ENCODE measurements at places on chromosomes 5 and 9.

- no peak for DNase-seq
These were observed 223.7 kb upstream of the MSX2 start for GRCh38 chr5:174500636-174501035.

DNA sequence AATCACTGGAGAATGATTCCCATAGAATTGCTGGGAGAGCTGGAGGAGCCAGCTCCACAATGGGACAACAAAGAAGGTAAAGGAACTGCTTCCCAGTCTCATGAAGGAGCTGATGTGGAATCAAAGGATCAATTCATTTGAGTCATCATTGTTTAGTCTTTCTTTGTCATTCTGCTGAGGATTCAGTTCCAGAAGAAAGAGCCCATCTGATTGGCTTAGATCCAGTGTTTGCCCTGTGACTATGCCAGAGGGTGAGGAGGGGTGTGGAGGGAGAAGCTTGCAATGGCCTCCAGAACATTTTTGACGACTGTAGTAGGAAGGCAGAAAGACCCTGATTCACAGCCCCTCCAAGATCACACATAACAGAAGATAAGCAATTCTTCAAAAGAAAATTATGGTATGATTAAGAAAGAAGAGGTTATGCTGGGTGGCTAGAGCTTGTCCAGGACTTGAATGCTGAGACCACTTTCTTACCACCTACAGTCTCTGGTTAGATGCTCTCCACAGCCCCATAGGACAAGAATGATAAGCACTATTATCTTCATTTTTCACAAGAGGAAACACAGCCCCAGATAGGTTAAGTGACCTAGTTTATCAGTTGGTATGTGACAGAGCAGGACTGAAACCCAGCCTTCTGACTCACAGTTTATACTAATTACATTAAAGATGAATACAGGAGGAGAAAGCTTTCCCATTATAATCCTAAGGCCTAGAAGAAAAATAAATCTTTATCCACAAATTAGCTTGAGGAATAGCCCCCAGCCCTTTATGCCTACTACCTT, 363.1 kb downstream of the PRELID2 start:
- DNase-seq, result no peak

DNA sequence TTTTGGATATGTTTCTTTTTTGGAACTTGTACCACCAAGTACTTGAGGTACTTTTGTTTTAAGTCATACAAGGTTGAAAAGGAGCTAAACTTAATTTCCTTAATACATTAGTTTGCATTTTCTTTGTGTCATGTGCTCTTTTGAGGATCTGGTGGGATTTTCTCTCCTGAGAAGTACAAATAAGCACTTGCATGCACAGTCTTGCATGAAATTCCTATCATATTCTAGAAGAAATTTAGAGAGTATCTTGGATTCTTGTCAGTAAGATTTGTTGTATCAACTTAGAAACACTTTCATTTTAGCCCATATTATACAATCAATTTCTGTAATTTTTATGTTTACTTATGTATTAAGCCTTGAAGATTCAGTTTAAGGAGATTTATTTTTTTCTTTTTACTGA, 64.9 kb downstream of the CCNH start:
- DNase-seq, result no peak

GRCh38 chr5:53063791-53064190, 45.8 kb downstream of the MOCS2 start:
- DNase-seq, result no peak

- DNase-seq, result no peak
These were observed 126.0 kb downstream of the MEF2C start for GRCh38 chr5:88756953-88757352.

- no peak for DNase-seq
These were observed 4.2 kb downstream of the LECT2 start for GRCh38 chr5:135950611-135951010.

DNA sequence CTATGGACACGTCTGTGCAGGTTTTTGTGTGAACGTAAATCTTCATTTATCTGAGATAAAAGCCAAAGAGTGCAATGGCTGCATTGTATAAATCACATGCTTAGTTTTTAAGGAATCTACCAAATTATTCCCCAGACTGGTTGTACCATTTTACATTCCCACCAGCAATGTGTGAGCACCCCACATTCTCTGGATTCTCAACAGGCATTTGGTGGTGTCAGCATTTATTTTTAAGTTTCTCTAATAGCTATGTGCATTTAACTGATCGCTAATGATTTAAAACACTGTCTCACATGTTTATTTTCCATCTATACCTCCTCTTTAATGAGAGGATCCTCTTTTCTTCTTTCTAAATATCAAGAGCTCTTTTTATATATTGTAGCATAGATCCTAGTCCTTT, 13.9 kb upstream of the ANKRD18A start:
- no peak for DNase-seq

GRCh38 chr9:90464978-90465377, 177.6 kb downstream of the DIRAS2 start:
- no peak for DNase-seq

DNA sequence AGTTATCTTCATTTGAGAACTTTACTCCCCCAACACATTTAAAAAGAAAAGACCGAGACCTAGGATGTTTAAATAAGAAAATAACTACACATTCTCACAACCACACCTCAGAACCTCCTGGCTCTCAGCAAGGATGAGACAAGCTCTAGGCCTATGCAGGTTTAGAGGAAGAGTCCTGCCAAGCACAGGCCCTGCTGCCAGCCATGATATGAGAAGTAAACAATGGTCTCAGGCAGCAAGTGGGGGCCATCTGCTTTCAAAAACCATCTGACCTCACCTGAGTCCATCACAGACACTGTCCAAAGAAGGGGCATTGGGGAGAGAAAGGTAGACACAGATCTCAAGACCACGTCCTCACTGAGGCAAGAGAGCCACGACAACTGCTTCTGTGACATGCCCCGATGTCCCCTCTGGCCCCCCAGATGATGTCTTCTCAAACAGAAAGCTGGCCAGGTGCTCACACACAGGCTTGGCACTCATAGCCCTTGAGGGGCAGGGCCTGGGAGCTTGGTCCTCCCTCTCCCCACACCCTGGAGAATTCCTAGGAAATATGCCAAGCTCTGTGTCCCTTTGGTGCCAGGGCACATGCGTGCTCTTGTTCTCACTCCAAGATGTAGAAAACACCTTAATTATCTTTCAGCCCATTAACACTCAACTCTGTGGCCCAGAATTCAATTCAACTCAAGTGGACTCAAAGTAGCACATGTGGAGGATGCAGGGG, 150.4 kb downstream of the FSTL4 start:
- no peak for DNase-seq

- DNase-seq, result no peak
These were observed 648.2 kb downstream of the SLCO4C1 start for GRCh38 chr5:101647861-101648260.

DNA sequence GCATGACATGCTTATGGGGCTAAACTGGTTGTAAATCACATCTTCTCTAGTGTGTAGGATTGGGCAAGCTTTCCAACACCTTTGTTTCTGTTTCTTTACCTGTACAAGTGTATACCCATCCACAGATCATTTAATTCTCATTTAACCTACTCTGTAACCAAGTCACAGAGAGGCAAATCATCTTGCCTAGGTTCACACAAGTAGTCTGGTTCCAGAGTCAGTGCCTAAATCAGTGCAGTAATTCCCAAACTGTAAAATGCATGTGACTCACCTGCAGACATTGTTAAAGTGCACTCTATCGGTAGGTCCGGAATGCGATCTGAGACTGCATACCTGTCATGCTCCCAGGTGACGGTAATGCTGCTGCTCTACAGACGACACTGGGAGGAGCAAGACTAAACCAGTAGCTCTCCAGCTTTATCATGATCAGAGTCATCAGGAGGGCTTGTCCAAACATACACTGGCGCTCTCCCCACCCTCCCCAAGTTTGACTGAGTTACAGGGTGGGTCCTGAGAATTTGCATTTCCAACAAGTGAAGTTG, 107.9 kb upstream of the FREM1 start:
- DNase-seq, result no peak

- DNase-seq, result no peak
These were observed 190.6 kb upstream of the MAP3K1 start for GRCh38 chr5:56624751-56625150.

GRCh38 chr9:130765137-130766020, 69.7 kb upstream of the ABL1 start:
- no peak for DNase-seq

DNA sequence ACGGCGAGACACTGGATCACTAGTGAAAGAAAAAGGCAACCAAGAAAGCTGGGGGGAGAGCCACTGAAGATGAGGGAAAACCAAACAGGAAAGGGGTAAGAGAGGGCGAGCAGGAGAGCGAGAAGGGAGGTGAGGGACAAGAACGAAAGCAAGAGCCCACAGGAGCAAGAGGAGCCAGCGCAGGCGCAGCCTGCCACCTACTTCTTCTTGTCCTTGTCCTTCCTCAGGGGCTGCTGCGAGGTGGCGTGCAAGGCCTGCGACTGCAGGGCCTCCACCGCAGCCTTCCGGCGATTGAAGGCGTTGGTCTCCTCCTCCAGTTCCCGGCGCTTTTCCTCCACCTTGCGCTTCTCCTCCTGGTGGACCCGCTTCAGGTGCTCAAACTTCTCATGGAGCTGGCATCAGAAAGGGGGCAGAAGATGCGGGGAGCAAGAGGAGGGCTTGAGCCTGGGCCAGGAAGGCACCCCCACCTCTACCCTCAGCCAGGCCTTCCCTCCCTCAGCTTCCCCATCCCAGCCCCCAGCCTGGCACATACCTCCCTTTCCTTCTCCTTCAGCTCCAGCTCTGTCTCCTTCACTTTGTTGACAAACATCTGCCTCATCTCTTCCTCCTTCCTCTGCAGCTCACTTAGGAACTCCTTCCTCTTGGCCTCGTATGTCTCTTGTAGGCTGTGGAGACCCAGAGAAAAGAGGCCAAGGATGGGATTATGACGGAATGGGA, 13.5 kb downstream of the CCNI2 start:
- DNase-seq, result no peak

GRCh38 chr9:114775121-114775520, 30.7 kb downstream of the TNFSF15 start:
- no peak for DNase-seq

- no peak for DNase-seq
These were observed 43.7 kb upstream of the SHOC1 start for GRCh38 chr9:111838439-111838838.

DNA sequence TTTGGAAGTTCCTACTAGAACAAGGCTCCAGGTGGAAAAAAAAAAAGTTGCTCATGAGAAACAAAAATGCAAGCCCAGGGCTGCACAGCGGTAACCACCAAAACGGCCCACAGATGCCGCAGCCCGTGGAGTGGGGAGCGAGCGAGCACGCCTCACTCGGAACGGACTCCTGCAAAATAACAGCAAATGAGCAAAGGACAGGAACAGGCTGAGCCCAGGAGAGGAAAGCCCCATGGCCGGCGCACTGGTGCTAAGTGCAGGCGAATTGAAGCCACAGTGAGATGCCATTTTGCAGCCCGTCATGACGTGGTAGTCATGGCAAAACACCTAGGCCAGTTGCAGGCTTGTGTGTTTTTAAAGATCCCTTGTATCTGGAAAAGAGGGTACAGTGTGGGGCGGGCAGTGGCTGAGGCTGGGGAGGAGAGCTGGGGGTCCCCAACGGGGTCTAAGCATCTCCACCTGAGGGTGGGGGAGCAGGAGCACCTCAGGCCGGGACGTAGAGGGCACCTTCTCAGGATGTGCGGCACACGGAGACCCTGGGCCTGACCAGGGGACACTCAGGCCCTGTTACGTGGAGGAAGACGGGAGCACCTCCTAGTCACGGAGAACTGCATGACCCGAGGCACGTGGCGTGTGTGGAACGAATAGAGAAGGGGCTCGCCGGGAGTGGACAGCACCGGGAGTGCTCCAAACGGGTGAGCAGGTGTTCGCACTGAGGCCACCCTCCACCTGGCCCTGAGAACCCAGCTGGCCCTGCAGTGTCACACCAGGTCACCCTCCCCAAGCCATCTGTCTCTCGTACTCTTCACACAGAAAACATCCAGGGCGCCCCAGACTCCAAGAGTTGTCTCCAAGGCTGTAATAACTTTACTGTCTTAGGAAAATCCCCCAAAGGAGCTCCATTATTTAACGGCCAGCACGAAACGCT, 10.7 kb downstream of the GRM6 start:
- no peak for DNase-seq

DNA sequence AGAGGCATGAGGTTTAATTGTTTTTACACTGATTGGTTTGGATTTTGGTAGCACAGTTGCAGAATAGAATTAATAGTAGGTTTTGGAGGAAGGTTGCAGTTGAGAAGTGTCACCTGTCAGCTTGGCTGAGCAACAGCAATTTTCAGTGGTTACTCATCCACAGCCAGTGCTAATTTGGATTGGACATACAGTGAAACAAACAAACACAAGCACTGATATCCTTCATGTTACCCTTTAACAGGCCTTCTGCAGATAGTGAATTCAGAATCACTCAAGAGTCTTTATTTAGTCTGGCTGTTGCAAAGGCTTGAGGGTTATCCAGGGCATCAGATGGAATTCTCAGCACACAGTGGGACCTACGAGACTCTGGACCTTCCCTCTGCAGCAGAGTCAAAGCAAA, 31.8 kb upstream of the POU4F3 start:
- DNase-seq, result no peak

DNA sequence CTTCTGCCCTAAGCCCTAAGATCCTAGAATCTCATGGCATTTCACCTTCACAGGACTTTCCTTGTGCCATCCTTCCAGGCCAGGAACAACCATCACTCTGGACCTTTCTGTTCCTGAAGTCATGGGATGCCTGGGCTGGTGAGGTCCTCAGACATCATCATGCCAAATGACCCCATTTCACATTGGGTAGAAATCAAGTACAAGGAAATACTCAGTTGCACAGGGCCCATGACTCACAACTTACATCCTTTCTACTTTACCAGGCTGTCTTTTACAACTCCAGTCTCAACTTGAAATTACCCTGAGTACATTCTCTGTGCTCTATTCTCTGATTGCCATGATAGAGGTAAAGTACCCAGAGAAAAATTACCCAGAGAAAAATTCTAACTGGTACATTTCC, 167.1 kb downstream of the PIK3R1 start:
- DNase-seq, result no peak

- DNase-seq, result no peak
These were observed 9.3 kb upstream of the ZDHHC12 start for GRCh38 chr9:128733256-128733655.

- no peak for DNase-seq
These were observed 547 bp downstream of the ANP32B start for GRCh38 chr9:97983589-97984187.

GRCh38 chr9:84748112-84748511, 78.6 kb downstream of the NTRK2 start:
- no peak for DNase-seq

GRCh38 chr5:13218518-13218917, 726.0 kb downstream of the DNAH5 start:
- no peak for DNase-seq

- DNase-seq, result no peak
These were observed 1.1 kb downstream of the KDM3B start for GRCh38 chr5:138353560-138354080.

DNA sequence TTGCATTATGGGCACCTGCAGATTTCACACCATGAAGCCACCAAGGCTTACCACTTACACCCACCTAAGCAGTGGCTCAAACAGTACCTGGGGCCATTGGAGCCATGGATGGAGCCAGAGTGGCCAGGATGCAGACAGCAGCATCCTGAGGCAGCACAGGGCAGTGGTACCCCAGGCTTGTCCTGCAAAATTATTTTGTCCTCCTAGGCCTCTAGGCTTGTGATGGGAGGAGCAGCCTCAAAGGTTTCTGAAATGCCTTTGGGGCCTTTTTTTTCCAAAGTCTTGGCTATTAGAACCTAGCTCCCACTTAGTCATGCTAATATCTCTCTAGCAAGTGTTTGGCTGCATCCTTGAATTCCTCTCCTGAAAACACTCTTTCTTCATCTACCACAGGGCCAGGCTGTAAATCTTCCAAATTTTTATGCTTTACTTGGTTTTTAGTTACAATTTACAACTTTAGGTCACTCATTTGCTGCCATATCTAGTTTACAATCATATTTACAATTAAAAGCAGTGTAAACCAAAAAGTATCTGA, 15.7 kb downstream of the TMC1 start:
- no peak for DNase-seq

All from stimulated activated CD8-positive, alpha-beta memory T cell treated with anti-CD3 and anti-CD28 coated beads, Interleukin-7, amount 100 ng/mL, for 48 hours (primary cell).